Stimulated activated CD4-positive, alpha-beta T cell treated with anti-CD3 and anti-CD28 coated beads, Interleukin-15, amount 100 ng/mL, for 1 hour (primary cell): ENCODE measurements at places on chromosomes 6 and 20.

- DNase-seq = no peak
These were observed 59.5 kb downstream of the UTRN start for GRCh38 chr6:144344646-144345045.

GRCh38 chr6:7445101-7445500, 55.5 kb downstream of the RIOK1 start:
- DNase-seq = no peak

GRCh38 chr20:59289994-59290393, 10.4 kb upstream of the EDN3 start:
- DNase-seq = no peak

- no peak for DNase-seq
These were observed at the start of gene NHSL1 for GRCh38 chr6:138499303-138500018. Gene NHSL1, minus strand, starts transcription at chr6:138499494. Its CDS starts 204 bp downstream, at chr6:138499290.

DNA sequence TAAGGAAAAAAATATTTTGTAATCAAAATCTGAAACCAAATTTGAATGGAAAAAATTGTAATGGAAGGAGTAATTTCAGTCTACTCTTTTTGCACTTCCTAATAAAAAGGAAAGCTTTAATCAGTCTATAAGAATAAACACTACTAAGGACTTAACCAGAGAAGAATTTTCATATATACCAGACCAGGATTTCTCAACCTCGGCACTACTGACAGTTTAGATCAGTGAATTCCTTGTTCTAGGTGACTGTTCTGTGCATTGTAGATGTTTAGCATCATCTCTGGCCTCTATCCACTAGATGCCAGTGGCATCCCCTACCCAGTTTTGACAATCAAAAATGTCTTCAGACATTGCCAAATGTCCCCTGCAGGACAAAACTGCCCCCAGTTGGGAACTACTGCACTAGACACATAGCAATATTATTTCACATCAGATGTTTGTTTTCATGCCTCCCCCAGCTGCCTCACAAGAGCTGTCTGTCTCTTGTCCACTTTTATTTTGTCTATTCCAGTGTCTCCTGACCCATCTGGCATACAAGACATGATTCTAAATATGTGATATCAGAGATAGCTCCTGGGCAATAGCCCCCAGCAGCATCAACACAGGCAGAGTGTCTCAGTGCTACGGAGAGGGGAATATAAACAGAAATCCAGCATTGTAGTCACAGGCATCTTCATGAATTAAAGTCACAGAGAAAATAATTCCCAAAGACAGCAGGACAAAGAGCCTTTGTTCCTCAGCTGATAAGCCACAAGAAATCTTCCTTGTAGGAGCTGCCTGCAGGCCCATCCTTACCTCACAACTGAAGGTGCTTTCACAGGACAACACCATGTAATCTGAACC, 27.0 kb downstream of the DNAAF9 start:
- no peak for DNase-seq

DNA sequence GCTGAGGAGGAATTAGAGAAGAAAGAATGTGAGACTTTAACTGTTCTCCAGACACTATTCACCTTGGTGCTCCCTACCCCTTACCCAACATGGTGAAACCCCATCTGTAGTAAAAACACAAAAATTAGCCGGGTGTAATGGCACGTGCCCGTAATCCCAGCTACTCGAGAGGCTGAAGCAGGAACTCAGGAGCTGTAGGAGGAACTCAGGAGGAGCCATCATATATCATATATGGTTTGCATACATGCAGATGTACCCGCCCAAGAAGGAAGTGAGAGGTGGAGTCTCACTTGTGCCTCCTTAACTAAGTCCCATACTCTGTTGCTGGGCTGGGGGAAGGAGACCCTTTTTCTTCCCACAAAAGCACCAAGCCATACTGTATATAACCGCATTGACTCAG, 35.5 kb upstream of the ME1 start:
- no peak for DNase-seq

GRCh38 chr20:31922181-31922580, 29.7 kb downstream of the PDRG1 start:
- DNase-seq = no peak

DNA sequence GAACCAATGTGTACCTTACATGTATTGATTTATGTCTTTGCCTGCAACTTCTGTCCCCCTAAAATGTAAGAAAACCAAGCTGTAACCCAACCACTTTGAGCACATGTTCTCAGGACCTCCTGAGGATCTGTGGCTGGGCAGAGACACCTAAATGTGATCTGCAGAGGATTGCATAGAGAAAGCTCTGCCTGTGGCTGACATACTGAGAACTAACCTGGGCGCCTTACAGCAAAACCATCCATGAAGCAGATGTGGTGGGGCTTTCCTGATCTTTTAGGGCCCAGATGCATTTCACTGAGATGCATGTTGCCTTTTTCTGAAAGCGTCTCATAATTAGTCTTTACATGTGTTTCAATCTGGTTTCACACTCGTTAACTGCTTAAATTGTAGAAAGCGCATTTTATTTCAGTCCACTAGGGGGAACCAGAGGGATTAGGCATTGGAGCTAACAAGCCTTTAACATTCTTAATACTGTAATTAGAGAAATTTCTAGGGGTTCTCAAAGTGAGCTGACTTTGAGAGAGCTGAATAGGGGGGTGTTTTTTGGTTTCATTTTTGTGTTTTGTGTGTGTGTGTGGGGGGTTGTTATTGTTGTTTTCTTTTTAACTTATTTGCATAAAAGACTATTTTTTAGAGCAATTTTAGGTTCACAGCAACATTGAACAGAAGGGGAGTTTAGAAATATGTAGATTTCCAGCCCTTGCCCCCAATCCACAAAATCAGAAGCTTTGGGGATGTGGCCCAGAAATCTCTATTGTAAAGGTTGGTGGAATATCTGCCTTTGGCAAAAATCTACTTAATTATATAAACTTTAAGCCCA, 50.9 kb upstream of the FAM184A start:
- no peak for DNase-seq

DNA sequence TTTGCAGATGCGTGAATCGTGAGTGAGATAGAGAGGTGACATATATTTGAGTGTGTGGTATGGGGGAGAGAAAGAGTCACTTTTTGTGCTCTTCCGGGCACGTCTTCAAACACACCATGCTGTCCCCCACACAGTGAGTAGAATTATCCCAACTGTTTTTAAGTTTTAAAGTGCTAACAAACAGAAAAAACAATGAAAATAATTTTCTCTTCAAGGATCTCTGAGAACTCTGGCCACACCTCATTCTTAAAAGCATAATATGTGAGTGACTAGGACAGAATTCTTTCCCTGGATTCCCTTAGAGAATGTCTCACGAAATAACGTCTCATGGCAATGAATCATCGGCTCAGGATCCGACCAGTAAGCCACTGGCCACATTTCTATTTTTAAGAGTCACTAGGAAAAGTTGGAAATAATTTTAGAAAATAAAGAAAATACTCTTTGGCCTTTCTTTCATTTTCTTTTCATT, 235.7 kb upstream of the ZNF217 start:
- no peak for DNase-seq

- DNase-seq = no peak
These were observed 223.9 kb upstream of the TAB2 start for GRCh38 chr6:149093643-149094042.

DNA sequence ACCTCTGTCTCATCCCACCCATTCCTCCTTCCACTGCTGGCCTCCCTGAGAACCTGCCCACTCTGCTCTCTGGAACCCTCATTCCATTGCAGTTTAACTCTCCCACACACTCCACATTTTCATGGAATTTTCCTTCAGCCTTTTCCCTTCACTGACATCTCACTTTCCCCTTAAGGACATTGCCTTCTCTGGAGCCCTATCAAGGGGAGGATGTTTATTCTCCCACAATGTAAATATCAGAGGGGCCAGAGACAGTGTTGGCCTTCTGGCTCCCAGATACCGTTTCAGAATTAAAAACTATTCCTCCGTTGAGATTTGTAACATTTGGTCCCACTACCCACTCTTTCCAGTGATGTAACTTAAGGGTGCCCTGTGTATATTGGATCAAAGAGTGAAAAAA, 199.5 kb upstream of the KCNK16 start:
- no peak for DNase-seq

GRCh38 chr6:166905013-166905412, 51.3 kb downstream of the RNASET2 start:
- no peak for DNase-seq

GRCh38 chr6:38476141-38476540, 163.6 kb downstream of the BTBD9 start:
- DNase-seq = no peak

- no peak for DNase-seq
These were observed 883 bp upstream of the DBNDD2 start for GRCh38 chr20:45407067-45407745.

DNA sequence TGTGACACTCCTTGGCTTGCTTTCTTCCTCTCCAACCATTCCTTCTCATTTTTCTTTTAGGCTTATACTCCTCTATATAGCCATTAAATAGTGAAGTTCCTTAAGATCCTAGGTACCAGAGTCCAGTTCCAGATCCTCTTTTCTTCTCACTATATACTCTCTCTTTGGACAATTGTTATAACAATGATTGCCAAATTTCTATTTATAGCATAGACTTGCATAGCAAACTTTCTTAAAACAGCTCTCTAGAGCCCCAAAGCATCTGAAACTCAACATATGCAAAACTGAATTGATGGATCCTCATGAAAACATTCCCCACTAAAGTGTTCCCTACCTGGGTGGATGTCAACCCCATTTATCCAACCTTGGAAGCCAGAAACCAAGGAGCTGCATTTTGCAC, 13.4 kb downstream of the PHIP start:
- DNase-seq = no peak

GRCh38 chr6:63813566-63814120, 178.0 kb downstream of the PHF3 start:
- no peak for DNase-seq

DNA sequence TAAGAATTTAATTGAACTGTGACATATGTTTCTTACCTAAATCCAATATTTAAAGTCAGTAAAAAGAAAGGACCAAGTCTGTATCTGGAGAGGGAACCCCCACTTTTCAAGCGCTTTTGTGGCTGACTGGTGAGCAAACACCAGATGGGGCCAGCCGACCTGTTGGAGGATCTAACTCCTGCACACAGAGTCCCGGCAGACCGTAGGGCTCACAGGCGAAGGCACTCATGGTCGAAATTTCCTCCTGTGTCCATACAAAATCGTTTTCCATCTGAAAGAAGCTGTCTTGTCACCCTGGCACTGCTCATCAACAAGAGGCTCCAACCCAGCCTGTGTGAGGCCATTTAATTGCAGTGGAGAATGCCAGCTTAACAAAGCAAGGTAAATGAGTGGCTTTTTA, 94.0 kb downstream of the SCML4 start:
- no peak for DNase-seq

- DNase-seq = no peak
These were observed 3.7 kb upstream of the SH3BGRL2 start for GRCh38 chr6:79627422-79627821.

GRCh38 chr20:62066339-62066982, 780 bp upstream of the TAF4 start:
- no peak for DNase-seq

DNA sequence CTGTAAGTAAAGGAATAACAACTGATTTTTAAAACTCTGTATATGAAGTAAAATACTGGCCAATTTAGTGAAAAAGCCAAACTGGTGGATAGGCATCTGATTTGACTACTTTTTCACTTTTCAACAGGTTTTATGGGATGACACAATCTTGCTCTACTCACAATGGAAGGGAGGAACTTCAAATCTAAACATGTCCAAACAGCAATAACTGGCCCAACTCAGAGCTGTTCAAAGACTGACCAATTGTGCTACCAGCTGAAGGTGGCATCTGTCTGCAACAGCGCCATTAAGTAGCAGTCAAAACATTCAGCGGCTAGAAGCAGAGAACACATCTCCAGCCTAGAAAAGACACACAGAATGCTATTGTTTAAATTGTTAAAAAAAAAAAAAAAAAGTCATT, 44.6 kb downstream of the SESN1 start:
- DNase-seq = no peak

GRCh38 chr20:43969501-43970182, 55.0 kb downstream of the TOX2 start:
- no peak for DNase-seq

DNA sequence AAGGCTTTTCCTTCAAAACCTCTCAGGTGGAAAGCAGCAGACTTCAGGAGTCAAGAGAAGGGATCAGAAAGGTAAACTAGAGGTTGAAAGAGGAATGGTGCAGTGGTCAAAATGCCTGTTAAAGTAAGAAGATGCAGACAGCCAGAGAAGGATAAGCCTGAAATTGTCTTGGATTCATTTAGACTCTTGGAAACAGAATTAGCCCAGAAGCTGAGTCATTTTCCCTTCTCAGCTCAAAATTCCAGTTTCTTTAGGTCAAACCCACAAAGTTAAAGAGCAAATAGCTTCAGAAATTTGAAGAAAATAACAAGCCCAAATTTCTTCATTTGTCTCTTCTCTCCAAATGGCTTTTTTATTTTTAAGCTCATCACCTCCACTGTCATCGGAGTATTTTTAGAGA, 73.9 kb downstream of the DHX35 start:
- DNase-seq = no peak

GRCh38 chr6:106110164-106110826, 24.2 kb downstream of the PRDM1 start:
- DNase-seq = no peak

- DNase-seq = peak; percentile 61
These were observed at the start of gene MICB for GRCh38 chr6:31497531-31498476. Gene MICB, plus strand, starts transcription at chr6:31498145. Its CDS starts 49 bp downstream, at chr6:31498194.

DNA sequence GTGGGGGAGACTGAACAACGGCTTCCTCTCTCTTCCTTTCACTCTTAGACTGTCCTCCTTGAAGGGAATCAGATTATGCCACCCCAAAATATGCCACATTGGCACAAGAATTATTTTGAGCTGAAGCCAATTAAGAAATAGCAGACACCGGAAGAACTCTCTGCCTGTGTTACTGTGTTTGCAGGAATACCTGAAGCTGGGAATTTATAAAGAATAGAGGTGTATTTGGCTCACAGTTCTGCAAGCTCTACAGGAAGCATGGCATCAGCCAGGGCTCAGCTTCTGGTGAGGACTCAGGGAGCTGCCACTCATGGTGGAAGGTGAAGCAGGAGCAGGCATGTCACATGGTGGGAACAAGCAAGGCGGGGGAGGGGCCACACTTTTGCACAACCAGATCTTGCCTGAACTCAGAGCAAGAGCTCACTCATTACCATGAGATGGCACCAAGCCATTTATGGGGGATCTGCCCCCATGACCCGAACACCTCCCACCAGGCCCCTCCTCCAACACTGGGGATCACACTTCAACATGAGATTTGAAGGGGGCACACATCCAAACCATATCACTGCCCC, 46.0 kb downstream of the PCNA start:
- no peak for DNase-seq

GRCh38 chr6:96743496-96743895, 93.8 kb downstream of the GPR63 start:
- no peak for DNase-seq
